ENCODE measurements at places on chromosomes 7 and 10.

- DNase-seq = no peak
These were observed 15.8 kb upstream of the SEC61A2 start for GRCh38 chr10:12113627-12114026.

DNA sequence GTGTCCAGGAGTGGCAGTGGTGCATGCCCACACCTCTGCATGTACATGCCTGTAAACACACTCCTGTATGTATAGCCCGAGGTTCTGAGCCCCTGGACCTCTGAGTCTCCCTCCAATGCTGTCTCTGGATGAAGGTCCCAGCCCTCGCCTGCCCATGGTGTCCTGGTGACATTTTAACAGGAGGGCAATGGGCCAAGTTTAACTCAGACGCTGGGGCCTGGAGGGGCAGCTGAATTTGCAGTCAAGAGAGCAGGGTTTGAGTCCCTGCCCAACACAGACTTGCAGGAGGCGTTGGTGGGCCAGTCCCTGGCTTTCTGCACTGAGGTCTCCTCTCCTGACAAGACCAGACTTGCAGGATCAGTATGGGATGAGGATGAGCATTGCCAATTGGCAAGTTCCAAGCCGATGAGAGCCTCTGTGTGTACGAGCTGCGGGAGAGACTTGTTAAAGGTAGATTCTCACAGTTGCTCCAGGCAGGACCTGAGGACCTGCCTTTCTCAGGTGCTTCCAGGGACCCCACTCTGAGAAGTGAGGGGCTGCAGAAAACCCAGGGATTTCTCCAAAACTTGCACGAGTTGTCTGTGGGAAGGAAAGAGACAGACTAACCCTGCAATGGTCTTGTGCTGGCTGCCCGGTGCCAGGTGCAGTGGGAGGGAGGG is 141.9 kb downstream of the ELFN1 start:
- no peak for DNase-seq

GRCh38 chr10:121167534-121168243 is 316.5 kb downstream of the WDR11 start:
- DNase-seq = no peak

DNA sequence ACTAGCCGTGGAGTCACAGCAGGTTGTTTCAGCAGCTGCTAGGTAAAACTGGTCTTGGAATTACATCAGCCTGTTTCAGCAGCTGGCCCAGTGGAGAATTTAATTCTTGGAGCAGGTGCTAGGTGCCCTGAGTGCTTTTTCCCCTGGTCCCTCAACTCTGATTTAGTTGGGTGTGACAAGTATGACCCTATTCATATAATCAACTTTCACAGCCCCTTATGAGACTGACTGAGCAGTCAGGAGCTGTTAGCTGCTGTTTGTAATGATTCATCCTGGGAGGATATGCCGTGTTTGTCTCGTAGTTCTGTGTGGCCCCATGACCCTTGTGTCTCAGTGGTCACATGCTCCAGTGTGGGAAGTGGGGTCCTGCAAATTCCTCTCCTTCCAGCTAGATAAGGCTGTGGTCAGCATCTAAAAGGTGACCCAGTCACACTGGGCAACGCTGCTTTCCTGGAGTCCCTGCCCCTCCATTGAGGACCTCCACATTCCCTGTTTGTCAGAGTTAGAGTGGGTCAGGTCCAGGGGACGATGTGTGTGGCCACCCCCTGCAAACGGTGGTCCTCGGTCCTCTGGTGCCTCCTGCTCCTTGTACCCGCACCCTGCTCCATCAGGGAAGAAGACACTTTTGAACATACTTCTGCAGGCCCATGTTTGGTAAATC is 28.3 kb downstream of the TBATA start:
- DNase-seq = no peak

DNA sequence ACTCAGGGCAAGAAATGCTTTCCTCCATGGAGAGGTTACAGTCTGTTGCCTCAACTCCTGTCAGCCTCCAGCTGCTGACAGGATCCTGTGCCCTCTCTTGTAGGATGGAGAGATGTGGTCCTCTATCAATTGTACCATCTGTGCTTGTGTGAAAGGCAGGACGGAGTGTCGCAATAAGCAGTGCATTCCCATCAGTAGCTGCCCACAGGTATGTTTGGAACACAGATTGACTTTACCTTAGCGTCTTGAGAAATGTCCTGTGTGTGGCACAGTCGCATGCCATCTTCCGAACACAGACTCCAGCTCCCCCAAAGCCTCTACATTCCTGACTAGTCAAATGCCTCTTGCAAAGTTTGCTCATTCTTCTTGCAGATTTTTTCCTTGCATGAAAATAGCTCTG is 152.6 kb downstream of the BMPER start:
- no peak for DNase-seq

DNA sequence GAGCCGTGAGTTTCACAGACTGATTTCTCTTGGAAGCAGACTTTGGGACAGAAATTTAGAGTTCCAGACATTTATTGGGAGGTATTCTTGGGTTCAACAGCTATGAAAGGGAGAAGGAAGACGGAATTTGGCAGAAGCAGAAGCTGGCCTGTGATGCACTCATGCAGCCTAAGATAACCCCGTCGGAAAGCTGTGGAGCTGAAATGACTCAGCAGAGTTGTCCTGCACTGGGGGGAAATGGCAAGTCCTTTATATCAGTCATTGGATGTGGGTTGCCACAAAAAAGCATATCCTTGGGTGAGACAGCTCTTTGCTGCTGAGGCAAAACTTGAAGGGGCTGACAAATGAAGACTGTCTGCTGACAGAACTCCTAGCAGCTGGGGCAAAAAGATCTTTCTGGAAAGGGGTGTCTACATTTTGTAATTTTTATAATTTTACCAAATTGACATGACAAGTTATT is 11.5 kb upstream of the MICU1 start:
- no peak for DNase-seq

Data from small intestine (tissue), 16 donors.